ENCODE measurements at places on chromosomes 4 and X. TPM values are rescaled to one million over a fixed set of nuclear protein-coding genes. Genes with fewer than 3 reads are reported as not detected.

DNA sequence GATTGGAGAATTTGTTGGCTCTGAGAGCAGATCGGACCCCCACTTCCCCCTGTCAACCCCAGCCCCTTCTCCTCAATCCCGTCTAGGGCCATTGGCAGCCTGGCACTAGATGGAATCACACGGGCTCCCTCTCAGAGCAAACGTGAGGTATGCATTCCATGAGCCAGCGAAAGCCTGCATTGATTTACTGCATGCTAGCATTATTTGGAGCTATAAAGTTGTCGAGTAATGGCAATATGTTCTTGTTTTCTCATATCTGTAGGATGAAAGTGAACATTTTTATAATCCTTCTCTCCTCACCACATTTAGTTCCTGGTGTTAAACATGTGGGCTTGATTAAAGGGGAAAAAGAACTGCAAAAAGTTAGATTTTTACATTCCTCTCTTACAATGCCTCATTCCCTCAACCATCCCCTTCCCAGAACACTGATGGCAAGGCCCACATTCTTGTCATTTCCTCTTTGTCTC lies 159.2 kb downstream of the SPRY1 start:
- DNase-seq, result no peak

- DNase-seq, result no peak
Measured at GRCh38 chr4:76898949-76899645, 1.2 kb upstream of the SOWAHB start.

VEGFD gene
- not detected for total RNA-seq

PROM1 gene
- 0.34 TPM for total RNA-seq

All from activated naive CD8-positive, alpha-beta T cell treated with anti-CD3 and anti-CD28 coated beads for 36 hours (primary cell).